ENCODE measurements at places on chromosomes 3 and 15.

GRCh38 chr3:111976254-111976653, 2.6 kb upstream of the ABHD10 start:
- DNase-seq = no peak

- no peak for DNase-seq
These were observed 98.3 kb downstream of the GBE1 start for GRCh38 chr3:81663114-81663513.

DNA sequence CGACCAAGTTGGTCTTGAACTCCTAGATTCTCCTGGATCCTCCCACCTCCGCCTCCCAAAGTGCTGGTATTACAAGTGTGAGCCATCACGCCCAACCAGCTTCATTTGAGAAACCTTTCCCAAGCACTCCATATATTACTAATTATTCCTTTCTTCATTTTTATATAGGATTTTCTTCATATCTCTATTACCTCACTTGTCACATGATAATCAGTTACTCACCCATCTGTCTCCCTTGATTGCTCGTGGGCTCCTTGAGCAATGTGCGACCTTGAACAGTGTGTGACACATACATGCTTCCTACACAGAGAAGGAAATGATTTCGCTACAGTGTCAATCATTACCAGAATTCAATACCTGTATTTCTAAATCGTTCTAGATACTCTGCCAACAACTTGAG, 110.7 kb upstream of the C2CD4B start:
- DNase-seq = no peak

GRCh38 chr3:61724801-61725200, 163.4 kb downstream of the PTPRG start:
- no peak for DNase-seq

DNA sequence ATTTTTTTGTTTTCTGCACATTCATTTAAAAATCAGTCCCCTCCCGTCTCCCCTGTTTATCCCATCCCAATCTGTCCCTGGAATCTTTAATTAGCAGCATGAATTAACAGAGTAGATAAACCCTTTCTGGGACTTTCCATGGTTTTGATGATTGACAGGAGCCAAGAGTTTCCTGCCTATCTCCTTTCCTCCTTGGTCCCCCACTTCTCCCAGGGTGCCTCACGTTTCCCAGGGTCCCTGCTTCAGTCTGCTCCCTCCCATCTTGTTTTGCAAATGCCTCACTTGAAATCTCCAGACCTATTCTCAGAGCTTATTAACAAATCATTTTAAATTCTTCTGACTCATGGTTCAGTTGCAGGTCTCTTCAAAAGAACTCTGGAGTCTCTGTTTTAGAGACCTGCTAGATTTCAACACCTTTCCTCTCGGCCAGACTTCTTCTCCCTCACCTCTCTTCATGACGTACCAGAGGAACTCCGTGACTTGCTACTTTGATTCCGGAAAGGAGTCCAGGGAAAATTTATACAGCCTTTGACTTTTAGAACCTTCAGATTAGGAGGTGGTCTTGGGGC, 238.5 kb downstream of the ITPR1 start:
- no peak for DNase-seq

DNA sequence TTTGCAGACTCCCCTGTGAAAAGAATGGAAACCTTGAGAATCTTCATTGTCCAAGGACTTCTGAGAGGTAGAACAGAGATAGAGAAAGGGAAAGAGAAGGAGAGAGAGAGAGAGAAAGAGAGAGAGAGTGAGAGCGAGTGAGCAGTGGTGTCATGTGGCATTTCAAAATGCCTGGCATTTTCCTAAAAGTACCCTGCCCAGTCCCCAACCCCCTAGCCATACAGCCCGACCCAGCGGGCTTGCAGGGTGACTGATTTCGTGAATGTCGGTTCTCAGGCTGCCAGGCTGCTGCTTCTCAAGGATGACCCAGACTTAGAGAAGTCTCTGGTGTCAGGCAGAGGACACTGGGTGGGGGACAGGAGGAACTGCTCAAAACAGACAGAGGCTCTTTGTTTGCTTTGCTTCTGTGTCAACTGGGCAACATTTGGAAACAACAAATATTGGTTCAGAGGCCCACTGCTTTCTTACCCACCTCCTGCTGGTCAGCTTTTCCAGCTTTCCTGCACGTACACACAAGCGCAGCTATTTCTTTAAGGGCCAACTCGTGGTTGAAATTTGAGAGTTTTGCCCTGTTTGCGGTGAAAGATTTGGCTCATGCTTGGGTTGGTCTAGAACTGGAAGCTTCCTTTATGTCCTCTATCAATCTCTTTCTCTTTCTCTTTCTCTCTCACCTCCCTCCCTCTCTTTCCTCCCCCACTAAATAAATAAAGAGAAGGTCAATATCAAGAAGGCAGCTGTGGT, 3.7 kb upstream of the TF start:
- no peak for DNase-seq

Measured in activated T-cell treated with anti-CD3 and anti-CD28 coated beads for 48 hours (primary cell).